ENCODE measurements at places on chromosomes 1 and 21.

GRCh38 chr1:18949686-18950400 lies 6.6 kb downstream of the IFFO2 start:
- no peaks in the 10 kb centered on the region for H3K27me3 ChIP-seq
- H3K4me3 ChIP-seq, result no peak overlapping the region
- H3K36me3 ChIP-seq, result no peaks in the 10 kb centered on the region
- H3K4me1 ChIP-seq, result peaks cover 32% of the 10 kb centered on the region
- peak overlapping the region; percentile 71 for H3K27ac ChIP-seq
- no peak for DNase-seq

DNA sequence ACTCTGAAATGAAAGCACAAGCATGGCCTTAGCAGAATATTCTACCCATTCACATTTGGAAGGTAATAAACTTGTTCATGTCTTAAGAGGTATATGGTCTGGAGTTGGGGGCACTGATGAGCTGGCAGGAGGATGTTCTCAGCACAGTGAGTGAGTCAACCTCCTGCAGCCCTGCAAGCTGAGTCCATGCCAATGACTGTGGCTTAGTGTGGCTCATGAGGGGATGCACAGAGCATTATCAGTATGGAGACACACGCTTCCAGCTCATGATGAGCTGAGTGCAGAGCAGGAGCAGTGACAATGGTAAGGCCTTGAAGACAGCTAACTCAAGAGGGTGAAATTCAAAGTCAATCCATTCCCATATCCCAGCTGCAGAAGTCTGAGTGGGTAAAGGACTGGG lies 102.3 kb downstream of the TNFSF18 start:
- DNase-seq, result no peak
- no peaks in the 10 kb centered on the region for H3K27me3 ChIP-seq
- H3K4me1 ChIP-seq, result no peaks in the 10 kb centered on the region
- H3K4me3 ChIP-seq, result no peak overlapping the region
- H3K27ac ChIP-seq, result no peak overlapping the region

DNA sequence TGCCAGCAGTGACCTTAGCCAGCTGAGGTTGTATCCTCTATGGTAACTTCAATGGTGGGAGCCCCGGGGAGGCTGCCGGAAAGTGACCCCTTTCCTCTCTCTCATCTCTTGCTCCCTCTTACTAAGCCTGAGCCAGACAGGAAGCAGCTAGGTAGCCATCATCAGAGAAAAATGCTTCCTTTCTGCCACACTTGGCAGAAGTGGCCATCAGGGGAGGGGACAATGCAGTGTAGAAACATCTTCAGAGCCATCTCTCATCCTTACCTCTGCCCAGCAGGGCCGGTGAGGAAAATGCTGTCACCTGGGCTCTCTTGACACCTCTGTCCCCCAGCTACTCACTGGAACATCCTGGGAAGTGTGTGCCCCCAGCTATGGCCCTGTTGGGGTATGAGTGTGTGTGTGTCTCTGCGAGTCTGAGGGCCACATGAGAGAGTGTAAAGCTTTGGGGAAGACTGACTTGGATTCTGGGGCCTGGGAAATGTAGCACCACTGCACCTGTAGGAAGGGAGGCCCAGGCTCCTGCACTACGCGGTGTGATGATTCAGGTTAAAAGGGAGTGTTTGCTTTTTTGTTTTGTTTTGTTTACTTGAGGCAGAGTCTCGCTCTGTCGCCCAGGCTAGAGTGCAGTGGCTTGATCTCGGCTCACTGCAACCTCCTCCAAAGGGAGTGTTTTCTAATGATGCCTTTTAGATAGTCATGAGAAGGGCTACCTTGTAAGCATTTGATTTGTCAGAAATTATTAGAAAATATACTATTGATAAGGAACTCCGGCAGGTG lies 48.7 kb upstream of the CNTN2 start:
- no peak for DNase-seq
- H3K36me3 ChIP-seq, result no peaks in the 10 kb centered on the region
- H3K4me1 ChIP-seq, result peaks cover 30% of the 10 kb centered on the region
- no peak overlapping the region for H3K27ac ChIP-seq
- no peak overlapping the region for H3K4me3 ChIP-seq

- DNase-seq, result no peak
- H3K4me3 ChIP-seq, result no peak overlapping the region
- H3K27ac ChIP-seq, result no peak overlapping the region
- peaks cover 9% of the 10 kb centered on the region for H3K27me3 ChIP-seq
- no peaks in the 10 kb centered on the region for H3K36me3 ChIP-seq
These were observed 19.3 kb upstream of the NPL start for GRCh38 chr1:182770232-182770631.

- H3K4me3 ChIP-seq, result no peak overlapping the region
- H3K27ac ChIP-seq, result no peak overlapping the region
- H3K36me3 ChIP-seq, result no peaks in the 10 kb centered on the region
- H3K4me1 ChIP-seq, result peaks cover 22% of the 10 kb centered on the region
- H3K27me3 ChIP-seq, result peaks cover 3% of the 10 kb centered on the region
- DNase-seq, result no peak
These were observed 16.8 kb upstream of the POFUT2 start for GRCh38 chr21:45304476-45304830.

DNA sequence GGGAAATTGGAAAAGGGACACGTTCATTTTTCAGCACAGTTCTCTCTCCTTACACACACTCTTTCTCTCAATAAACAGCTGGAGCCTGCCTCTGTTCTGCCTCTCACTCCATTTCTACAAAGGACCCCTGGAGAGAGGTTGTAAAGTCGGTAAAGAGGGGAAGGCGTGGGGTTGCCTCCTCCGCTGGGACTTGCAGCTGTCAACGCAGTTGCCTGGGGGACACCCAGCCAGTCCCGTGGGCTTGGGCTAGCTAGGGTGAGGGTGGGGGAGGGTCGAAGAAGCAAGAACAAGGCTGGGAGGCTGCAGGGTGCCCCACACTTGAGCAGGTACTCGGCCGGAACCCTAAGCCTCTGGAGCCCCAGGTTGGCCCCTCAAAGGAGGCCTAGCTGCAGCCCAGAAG lies 27.6 kb downstream of the C1orf216 start:
- DNase-seq, result no peak
- peaks cover 11% of the 10 kb centered on the region for H3K4me1 ChIP-seq
- no peaks in the 10 kb centered on the region for H3K27me3 ChIP-seq
- H3K27ac ChIP-seq, result no peak overlapping the region
- no peak overlapping the region for H3K4me3 ChIP-seq

- peaks cover 5% of the 10 kb centered on the region for H3K36me3 ChIP-seq
- DNase-seq, result no peak
- H3K27me3 ChIP-seq, result no peaks in the 10 kb centered on the region
These were observed 20.8 kb downstream of the CNST start for GRCh38 chr1:246587032-246587431.

DNA sequence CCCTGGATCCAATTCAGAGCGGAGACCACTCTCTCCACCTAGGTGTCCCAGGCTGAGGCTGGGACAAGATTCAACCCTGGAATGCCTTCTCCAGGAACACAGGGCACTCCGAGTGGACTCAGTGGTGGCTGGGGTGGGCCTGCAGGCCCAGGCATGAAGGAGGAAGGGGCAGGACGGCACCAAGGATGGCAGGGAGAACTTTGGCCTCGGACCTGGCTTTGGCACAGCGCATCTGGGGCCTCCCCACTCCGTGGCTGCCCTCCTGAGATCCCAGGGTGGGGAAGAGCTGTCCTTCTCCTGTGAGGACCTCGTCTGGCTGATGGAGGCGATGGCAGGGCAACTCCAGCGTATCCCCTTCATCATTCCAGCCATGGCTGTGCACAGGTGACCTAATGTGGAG lies 35.6 kb downstream of the DHCR24 start:
- DNase-seq, result no peak
- no peaks in the 10 kb centered on the region for H3K4me1 ChIP-seq
- H3K36me3 ChIP-seq, result peaks cover 98% of the 10 kb centered on the region
- H3K4me3 ChIP-seq, result no peak overlapping the region

- no peaks in the 10 kb centered on the region for H3K27me3 ChIP-seq
- no peak overlapping the region for H3K4me3 ChIP-seq
- no peak overlapping the region for H3K27ac ChIP-seq
- no peak for DNase-seq
These were observed 55.8 kb upstream of the LDLRAP1 start for GRCh38 chr1:25487628-25488027.

- no peaks in the 10 kb centered on the region for H3K27me3 ChIP-seq
- no peak overlapping the region for H3K4me3 ChIP-seq
- DNase-seq, result no peak
- H3K36me3 ChIP-seq, result no peaks in the 10 kb centered on the region
These were observed 99.6 kb upstream of the CACNA1E start for GRCh38 chr1:181383695-181384094.

All from neuronal stem cell (in vitro differentiated cells).